HCT116 (cell line): ENCODE measurements at places on chromosomes 2 and 18.

DNA sequence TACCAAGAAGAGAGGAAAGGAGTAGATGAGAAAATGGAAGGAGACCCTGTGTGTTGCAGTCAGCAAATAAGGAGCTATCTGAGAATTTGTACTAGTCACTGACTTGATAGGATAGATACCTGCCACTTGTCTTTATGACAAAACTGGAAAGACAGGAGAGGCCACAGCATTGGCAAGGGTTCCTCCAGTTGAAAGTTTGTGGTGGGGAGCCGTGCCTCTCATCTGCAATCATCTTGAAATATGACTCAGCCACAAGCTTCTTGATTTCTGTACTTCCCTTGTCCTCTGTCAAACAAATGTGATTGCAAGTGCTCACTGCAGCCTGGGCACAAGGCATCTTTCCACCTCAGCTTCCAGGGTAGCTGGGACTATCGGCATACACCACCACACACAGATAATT is 99.1 kb downstream of the GREB1L start:
- DNase-seq: no peak

GRCh38 chr18:5430131-5430530 is 113.7 kb downstream of the EPB41L3 start:
- no peak for DNase-seq

DNA sequence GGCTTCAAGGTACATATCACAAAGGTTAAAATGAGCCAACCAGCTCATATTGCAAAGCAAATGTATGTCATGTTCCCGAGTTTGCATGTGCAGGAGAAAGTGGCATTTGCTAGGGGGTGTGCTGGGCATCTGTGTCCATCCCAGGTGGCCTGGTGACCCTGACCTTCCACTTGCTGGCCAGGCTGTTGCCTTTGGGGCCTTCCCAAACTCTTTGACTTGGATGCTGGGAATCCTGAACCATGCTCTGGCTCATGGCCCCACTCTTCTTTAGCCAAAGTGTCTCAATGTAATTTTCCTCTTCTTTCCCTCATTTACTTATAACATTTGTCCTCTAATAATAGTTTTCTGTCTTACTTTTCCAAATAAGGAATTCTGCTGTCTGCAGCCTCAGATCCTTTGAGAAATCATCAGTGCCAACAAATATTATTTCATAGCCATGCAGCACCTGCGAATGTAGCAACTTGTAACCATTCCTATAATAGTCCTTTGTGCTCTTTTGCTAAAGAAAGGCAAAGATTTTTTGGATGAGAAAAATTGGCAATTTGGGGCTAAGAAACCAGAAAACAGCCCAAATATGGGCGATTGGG is 64.2 kb downstream of the MTCL1 start:
- DNase-seq: no peak

DNA sequence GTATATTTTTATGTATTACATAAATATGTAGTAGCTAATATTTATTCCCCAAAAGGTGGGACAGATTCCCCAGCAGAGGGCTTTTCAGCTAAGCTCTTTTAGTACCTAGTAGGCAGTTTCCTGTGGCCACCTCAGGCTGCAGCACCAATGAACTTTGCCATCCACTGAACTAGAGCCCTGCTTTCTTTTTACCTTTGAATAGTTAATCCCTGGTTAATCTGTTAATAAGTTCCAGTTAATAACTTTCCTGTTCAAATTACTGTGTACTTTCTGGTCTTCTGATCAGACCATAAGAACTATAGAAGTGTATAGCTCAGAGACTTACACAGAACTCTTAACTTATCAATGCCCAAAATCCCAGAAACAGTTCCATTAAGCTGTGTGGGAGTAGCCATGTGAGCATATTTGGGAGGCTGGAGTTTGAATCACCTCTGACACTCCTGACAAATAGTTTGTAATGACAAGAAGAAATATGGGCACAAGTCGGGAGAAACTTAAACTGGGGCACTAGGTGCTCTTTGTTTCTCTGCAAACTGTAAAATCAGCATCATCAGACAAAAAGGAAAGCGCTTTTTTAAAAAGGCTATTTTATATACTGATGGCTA is 40.0 kb downstream of the ASXL2 start:
- no peak for DNase-seq

- DNase-seq: no peak
These were observed 79.4 kb upstream of the AGAP1 start for GRCh38 chr2:235414422-235414821.

GRCh38 chr18:12312976-12313375 is 4.9 kb downstream of the TUBB6 start:
- no peak for DNase-seq

DNA sequence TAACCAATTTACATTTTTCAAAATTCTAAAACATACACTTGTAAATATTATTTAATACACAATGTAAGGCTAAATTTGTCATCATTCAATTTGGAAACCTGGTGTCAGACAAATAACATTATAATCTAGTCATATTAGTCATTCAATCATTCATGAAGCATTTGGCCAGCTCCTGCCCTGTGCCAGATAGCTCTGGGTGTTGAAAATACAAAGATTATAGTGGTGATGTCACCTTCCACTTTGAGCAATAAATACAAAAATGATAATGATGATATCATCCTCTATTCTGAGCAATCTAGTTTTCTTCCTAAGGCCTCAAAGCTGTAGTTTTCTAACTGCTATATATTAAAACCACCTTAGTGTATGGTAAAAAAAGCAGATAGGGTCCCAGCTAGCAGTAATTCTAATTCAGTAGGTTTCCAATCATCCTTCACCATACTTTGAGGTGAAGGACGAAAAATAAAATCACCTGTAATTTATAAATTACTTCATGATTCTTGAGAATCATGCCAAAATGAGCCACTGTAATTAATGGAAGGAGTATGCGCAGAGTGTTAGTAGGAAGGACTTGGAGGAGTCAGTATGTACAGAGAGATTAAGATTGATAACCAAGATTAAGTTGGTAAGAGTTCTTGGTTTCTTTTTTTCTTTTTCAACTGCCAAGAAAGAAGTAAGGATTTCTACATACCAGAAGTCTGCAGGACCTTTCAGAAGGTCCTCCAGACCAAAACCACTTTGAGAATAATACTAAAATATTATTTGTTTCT is 23.2 kb downstream of the MEMO1 start:
- DNase-seq: no peak

DNA sequence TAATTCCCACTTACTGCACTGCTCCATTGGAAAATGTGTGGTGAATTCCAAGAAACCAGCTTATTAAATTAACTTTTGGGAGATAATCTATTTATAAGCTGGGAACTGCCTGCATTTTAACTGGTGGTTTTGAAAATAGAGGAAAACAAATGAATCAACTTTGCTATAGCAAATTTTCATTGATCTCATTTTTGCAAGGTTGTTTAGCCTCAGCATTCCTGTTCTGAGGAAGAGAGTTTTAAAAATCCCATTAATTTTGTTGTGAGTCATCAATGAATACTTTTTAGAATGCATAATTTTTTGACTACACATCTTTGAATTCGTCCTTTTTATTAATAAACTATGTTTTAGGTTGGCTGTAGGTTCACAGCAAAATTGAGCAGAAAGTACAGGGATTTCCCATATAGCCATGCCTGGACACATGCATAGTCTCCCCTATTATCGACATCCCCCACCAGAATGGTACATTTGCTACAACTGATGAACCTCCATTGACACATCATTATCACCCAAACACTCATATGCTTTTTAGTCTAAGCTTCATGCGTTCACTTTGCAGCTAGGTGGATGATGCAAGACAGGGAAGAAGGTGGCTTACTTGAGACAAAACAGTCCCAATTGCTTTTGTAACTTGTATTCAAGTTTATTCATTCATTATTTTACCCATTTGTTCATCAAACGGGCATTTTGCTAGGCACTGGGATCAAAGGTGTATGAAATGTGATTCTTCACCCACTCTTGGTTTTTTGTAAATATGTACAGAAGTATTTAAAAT is 106.9 kb downstream of the ZNF521 start:
- no peak for DNase-seq

- no peak for DNase-seq
These were observed 27.2 kb upstream of the MFSD6 start for GRCh38 chr2:190380962-190381412.

- DNase-seq: no peak
These were observed 2.1 kb downstream of the PROKR1 start for GRCh38 chr2:68645523-68645922.

DNA sequence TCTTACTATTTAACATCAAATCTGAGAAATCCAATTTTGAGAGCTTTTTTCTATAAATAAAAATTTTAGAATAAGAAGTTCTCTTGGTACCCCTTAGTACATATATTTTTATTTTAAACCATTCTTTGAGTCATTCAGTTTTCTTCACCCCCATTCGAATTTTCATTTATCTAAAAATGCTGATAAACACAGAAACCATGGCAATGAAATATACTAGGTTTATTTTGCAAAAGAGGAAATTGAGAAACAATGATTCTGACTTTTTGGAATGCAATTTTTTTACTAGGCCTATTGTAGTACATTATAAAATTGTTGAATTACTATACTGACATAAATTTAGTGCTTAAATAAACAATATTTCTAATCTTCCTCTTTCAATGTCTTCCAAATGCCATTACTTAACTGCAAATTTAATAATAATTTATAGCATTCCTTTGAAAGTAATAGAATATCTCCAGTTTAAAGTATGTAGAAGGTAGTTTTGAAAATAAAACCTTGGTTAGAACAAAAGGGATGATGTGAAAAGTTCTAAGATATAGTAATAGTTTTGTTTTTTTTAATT is 46.3 kb downstream of the TANK start:
- DNase-seq: no peak

DNA sequence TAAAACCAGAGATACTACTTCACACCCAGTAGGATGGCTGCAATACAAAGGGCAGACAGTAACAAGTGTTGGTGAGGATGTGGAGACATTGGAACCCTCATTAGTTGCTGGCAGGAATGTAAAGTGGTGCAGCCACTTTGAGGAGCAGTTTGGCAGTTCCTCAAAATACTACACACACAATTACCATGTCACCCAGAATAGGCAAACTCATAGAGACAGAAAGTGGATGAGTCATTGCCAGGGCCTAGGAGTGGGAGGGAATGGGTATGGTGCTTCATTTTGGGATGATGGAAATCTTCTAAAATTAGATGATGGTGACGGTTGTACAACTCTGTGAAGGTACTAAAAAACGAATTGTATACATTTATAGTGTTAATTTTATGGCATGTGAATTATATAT is 54.8 kb downstream of the ATP9B start:
- DNase-seq: no peak

DNA sequence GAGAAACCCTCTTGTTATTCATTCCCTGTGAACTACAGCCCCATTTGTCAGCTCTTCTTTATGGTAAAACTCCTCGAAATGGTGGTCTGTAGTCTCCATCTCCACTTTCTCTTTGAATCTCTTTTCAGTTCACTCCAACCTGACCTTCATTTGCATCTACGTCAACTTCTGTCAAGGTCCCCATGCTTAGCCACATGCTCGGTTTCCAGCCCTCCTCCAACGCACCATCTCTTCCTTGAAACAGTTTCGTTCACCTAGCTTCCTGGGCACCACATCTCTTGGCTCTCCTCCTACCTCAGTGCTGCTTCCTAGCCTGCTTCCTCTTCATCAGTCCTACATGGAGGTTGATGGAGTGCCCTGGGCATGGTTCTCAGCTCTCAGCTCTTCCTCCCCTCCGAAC is 81.1 kb upstream of the AFF3 start:
- no peak for DNase-seq

- DNase-seq: no peak
These were observed 1307.3 kb upstream of the ZEB2 start for GRCh38 chr2:145827235-145827634.

DNA sequence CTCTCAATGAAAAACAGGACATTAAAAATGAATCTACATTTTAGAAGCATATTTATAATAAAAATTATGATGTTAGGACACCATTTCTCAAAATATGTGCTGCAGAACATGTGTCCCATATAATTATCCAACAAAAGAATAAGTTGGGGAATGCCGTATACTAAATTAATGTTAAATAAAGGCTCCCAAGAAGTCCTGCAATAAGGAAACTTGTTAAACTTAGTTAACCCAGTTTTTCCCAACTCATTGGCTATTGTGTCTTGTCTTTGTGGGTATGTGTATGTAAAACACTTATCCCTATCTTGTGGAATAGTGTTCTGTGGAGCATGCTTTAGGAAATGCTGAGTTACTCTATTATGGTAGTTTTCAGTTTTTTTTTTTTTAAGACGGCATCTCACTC is 25.6 kb upstream of the GTF2A1L start:
- no peak for DNase-seq

DNA sequence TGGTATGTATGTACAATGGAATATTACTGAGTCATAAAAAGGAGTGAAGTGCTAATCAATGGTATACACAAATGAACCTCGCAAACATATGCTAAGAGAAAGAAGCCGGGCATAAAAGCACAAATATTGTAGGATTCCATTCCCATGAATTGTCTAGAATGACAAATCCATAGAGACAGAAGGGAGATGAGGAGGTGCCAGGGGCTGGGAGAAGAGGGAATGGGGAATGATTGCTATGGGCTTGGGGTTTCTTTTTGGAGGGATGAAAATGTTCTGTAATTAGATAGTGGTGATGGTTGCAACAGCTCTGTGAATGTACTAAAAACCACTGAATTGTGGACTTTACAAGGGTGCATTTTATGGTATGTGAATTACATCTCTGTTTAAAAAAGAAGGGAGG is 73.5 kb downstream of the GLI2 start:
- no peak for DNase-seq

DNA sequence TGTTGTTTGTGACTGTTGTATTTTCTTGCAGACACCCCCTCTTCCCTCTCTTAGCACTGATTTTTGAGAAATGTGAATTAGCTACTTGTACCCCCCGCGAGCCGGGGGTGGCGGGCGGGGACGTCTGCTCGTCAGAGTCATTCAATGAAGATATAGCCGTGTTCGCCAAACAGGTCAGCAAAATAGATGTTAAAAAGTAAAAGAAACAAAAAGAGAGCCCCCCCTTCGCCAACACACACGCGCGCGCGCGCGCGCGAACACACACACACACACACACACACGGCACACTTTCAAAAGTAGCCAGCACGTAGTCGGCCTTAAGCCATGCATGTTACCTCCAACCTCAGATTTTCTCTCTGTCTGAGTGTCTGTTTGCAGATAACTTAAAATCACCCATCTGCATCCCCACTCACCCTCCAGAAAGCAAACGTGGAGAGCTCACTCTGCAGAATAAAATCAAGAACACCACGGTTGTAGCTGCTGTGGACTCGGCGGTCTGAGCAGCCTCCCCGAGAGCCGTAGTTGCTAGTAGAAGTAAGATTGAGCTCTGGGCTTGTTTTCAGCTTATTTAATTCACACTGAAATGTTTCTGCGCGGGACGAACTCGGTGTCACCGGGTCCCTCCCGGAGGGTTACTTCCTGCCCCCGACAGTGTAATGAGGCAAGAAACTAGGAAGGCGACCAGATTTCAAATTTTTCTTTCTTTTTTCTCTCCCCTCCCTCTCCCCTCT is 5.1 kb downstream of the MEIS1 start:
- DNase-seq: no peak

DNA sequence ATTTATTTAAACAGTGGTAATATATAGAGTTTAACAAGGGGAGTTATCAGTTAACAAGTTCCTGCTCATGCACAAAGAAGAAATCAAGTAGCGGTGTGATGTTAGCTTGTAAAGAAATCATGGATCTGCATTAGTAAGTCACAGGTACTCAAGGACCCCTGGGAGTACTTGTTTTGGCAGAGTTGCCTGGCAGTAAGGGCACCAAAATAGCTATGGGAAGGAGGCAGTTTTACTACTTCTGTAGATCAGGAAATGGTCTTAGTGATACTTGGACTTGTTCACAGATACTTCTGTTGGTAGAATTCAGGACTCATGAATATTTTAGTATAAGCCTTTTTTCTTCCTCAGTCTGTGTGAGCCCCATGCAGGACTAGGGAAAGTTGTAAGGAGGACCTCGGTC is 107.3 kb upstream of the IL1R2 start:
- no peak for DNase-seq

GRCh38 chr2:43144263-43144662 is 82.1 kb downstream of the ZFP36L2 start:
- DNase-seq: no peak
